CD4-positive, CD25-positive, alpha-beta regulatory T cell (primary cell): ENCODE measurements at places on chromosomes 7 and 10.

GRCh38 chr7:143042790-143043271 is 9.3 kb upstream of the OR6V1 start:
- no peaks in the 10 kb centered on the region for H3K4me1 ChIP-seq
- H3K27ac ChIP-seq: no peak overlapping the region
- H3K27me3 ChIP-seq: peaks cover 3% of the 10 kb centered on the region
- H3K4me3 ChIP-seq: no peak overlapping the region
- no peaks in the 10 kb centered on the region for H3K36me3 ChIP-seq

- no peaks in the 10 kb centered on the region for H3K4me1 ChIP-seq
- no peaks in the 10 kb centered on the region for H3K36me3 ChIP-seq
- H3K27me3 ChIP-seq: peaks cover 3% of the 10 kb centered on the region
These were observed 12.1 kb upstream of the SLC29A3 start for GRCh38 chr10:71306979-71307378.

DNA sequence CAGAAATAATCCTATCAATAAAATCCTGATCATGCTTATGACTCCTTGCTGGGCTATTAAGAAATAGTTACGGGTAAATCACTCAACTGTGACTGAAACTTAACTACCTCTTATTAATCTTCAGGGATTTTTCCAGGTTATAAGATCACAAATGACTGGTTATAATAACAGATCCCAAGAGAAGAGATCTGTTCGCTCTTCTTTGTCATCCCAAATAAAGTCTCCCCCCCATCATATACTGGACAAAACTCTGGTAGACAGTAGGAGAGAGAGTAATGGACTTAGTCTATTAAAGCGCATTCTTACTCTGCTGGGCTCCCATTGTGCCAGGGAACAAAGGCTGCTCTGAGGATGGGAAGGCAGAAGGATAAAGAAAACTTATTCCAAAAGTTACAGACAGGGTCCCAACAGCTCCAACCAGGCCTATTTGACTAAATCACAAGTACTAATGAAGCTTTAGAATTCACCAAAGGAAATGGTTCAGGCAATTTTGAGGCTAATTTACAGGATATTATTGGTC is 233.7 kb downstream of the DGKI start:
- no peak overlapping the region for H3K4me3 ChIP-seq
- no peak for DNase-seq
- H3K4me1 ChIP-seq: no peaks in the 10 kb centered on the region
- no peaks in the 10 kb centered on the region for H3K36me3 ChIP-seq
- no peak overlapping the region for H3K27ac ChIP-seq

DNA sequence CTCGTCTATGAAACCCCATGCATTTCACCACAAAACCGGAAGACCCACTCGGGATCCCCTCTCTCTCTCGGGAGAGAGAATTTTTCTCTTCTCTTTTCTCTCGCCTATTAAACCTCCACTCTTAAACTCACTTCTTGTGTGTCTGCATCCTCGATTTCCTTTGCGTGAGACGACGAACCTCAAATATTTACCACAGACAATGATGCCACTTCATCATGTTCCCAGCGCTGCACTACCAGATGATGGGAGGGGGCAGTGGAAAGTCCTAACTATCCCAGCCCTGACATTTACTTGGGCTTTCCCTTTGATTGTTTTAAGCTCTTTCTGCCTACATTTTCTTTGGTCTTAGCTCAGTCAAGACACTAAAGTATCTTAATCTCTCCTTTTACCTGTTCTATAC is 906.7 kb downstream of the GRID1 start:
- no peak overlapping the region for H3K27ac ChIP-seq
- no peak overlapping the region for H3K4me3 ChIP-seq
- no peaks in the 10 kb centered on the region for H3K4me1 ChIP-seq

- peak overlapping the region; percentile 91 for H3K4me3 ChIP-seq
- H3K36me3 ChIP-seq: peaks cover 31% of the 10 kb centered on the region
- peak overlapping the region; percentile 90 for H3K27ac ChIP-seq
- peaks cover 22% of the 10 kb centered on the region for H3K4me1 ChIP-seq
- peak; percentile 37 for DNase-seq
These were observed 637 bp downstream of the HSPA14 start for GRCh38 chr10:14838582-14839304.

GRCh38 chr7:25786936-25787335 is 365.1 kb upstream of the NFE2L3 start:
- no peak for DNase-seq
- no peaks in the 10 kb centered on the region for H3K27me3 ChIP-seq
- no peaks in the 10 kb centered on the region for H3K36me3 ChIP-seq
- H3K4me3 ChIP-seq: no peak overlapping the region
- H3K27ac ChIP-seq: no peak overlapping the region

DNA sequence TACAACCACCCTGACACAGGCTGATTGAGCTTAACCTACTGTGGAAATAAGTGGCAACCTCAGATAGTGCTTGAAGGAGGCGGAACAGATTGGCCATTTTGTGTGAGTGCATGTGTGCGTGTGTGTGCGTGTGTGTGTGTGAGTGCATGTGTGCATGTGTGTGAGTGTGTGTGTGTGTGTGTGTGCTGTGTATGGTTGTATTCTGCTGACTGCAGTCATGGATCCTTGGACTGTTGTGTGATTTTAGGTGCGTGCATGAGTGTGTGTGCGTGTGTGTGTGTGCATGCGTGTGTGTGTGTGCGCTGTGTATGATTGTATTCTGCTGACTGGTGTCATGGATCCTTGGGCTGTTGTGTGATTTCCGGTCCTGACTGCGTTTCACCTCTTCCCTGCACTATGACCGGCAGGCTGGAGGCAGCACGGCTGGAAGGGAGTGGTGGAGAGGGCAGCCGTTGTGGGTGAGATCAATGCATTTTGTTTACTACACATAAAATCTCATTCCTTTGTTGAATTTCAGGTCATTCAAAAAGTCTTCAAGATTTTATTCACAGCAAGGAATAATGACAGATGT is 6.3 kb downstream of the IQCE start:
- no peak overlapping the region for H3K4me3 ChIP-seq
- no peaks in the 10 kb centered on the region for H3K27me3 ChIP-seq
- no peaks in the 10 kb centered on the region for H3K36me3 ChIP-seq
- peaks cover 5% of the 10 kb centered on the region for H3K4me1 ChIP-seq
- no peak overlapping the region for H3K27ac ChIP-seq

GRCh38 chr10:30489346-30489745 is 55.4 kb downstream of the MAP3K8 start:
- no peak overlapping the region for H3K27ac ChIP-seq
- peaks cover 5% of the 10 kb centered on the region for H3K4me1 ChIP-seq
- DNase-seq: no peak
- H3K36me3 ChIP-seq: no peaks in the 10 kb centered on the region

GRCh38 chr7:71616217-71616616 is 484.3 kb downstream of the GALNT17 start:
- no peaks in the 10 kb centered on the region for H3K4me1 ChIP-seq
- DNase-seq: no peak
- no peaks in the 10 kb centered on the region for H3K27me3 ChIP-seq

GRCh38 chr7:66099232-66099550 is 15.5 kb upstream of the CRCP start:
- H3K27ac ChIP-seq: peak overlapping the region; percentile 72
- H3K36me3 ChIP-seq: no peaks in the 10 kb centered on the region
- H3K27me3 ChIP-seq: no peaks in the 10 kb centered on the region

- H3K36me3 ChIP-seq: no peaks in the 10 kb centered on the region
- no peak overlapping the region for H3K4me3 ChIP-seq
- H3K27ac ChIP-seq: no peak overlapping the region
- peaks cover 3% of the 10 kb centered on the region for H3K27me3 ChIP-seq
- DNase-seq: no peak
These were observed 25.7 kb upstream of the FAM180A start for GRCh38 chr7:135774284-135774683.

DNA sequence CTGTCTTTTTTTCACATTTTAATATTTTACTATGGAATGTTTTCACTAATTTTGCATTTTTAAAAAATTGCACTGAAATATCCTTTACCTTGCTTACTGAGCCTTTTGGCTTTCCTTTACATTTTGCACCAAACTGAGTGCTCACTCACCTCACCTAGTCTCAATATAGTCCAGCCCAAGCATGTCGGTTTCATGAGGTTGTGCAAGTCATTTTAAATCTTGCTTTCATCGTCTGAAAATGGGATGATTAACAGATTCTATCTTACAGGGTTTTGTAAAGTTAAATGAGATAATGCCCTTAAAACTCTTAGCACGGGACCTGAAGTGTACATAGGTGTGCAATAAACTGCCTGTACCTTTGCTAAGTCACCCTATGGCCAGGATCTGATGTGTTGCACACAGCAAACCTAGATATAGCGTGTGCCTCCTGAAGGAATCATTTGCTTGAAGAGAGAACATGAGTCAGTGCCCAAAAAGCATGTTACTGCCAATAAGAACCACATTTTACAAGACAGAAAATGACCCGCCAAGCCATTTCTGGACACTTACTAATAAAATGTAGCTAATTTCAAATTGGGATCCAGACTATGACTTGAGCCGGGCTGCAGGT is 199.8 kb downstream of the JCAD start:
- no peaks in the 10 kb centered on the region for H3K4me1 ChIP-seq
- peaks cover 2% of the 10 kb centered on the region for H3K27me3 ChIP-seq
- no peak overlapping the region for H3K27ac ChIP-seq
- DNase-seq: no peak
- no peak overlapping the region for H3K4me3 ChIP-seq

GRCh38 chr10:100977436-100977835 is 8.1 kb downstream of the SEMA4G start:
- no peak overlapping the region for H3K27ac ChIP-seq
- DNase-seq: no peak
- H3K36me3 ChIP-seq: peaks cover 14% of the 10 kb centered on the region
- H3K4me1 ChIP-seq: no peaks in the 10 kb centered on the region

GRCh38 chr7:151246851-151247580 is 1.5 kb downstream of the SMARCD3 start:
- peaks cover 20% of the 10 kb centered on the region for H3K27me3 ChIP-seq
- H3K4me3 ChIP-seq: no peak overlapping the region
- no peaks in the 10 kb centered on the region for H3K36me3 ChIP-seq
- H3K27ac ChIP-seq: no peak overlapping the region

DNA sequence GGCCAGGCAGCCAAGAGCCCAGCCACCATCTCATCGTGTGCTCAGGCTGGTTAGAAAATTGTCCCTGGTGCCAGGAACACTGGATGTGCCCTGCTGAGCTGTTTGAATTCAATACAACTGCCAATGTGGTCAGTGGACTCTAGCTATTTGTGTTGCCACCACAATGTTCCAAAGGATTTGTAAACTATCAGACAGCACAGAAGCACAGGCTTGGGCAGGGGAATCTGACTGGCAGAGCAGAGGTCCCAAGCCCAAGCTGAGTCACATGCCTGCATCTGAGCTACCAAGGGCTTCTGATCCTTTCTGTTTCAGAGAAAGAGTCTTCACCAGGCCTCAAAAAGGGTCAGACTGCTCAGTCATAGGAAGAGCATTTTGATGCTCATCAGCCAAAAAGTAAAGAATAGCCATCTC is 232.1 kb upstream of the SEMA3C start:
- H3K4me1 ChIP-seq: no peaks in the 10 kb centered on the region
- no peaks in the 10 kb centered on the region for H3K36me3 ChIP-seq
- no peaks in the 10 kb centered on the region for H3K27me3 ChIP-seq
- H3K27ac ChIP-seq: no peak overlapping the region
